ENCODE measurements at places on chromosomes 11 and 22.

DNA sequence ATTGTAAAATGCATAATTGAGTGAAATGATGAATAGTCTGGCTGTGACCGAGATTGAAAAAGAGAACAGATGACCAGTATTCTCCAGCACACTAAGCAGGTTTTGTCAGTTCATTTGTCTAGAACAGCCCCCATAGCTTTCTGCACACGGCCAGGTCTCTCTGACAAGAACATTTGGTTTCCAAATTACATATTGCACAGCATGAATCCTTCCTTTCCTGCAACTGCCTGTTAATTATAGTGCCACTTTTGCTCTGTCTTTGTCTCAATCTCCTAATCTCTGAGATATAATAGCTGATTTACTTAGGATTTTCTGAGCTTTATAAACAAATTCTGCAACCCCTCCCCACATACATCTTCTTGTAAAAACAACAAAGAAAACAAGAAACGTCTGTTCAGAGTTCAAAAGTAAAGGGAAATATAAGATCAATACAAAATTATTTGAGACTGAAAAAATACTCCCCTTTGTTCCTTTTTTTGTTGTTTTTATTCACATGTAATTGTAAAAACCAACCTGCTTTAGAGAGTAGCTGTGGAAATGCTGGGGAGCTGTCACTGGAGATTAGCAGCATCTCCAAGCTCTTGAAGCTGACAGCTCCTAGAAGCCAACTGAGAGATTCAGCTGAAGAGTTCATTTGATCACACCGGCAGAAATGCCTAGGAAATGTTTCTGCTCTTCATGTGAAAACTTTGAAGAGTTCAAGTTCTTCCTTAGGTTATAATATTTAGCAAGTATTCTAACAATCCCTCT lies 998.1 kb downstream of the DLG2 start:
- no peak for DNase-seq

- DNase-seq: no peak
Measured at GRCh38 chr11:82969811-82970210, 68.3 kb downstream of the DDIAS start.

DNA sequence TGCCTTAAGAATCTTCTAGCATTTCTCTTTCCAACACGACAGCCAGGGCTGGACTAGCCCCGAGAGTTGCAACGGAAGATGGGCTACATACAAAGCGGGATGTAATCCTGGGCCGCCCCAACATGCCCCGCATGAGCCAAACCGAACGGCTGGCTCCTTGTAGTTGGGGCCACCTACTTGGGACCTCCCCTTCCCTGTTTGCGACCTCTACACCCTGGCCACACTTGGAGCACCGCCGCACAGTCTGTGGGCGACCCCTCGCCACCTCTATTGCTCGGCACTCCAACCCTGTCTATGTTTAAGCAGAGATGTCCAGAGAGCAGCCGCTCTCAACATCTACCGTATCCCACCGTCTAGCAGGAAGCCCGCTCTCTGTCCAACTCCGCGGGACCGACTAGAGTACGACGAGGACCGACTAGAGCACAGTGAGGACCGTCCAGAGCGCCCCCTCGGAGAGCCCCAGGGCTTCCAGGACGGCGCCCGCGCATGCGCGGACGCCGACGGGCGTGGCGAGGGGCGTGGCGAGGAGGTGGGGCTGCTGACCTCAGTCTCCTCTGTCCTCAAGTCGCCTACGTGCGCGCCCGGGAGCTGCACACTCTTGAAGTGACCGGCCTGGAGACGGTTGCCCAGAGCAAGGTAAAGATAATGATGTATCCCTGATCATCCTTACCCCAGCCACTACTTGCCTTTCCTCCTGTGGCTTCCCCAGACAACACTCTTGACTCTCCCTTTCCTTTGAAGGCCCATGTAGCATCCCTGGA lies 32.3 kb downstream of the NEAT1 start:
- peak; percentile 76 for DNase-seq

DNA sequence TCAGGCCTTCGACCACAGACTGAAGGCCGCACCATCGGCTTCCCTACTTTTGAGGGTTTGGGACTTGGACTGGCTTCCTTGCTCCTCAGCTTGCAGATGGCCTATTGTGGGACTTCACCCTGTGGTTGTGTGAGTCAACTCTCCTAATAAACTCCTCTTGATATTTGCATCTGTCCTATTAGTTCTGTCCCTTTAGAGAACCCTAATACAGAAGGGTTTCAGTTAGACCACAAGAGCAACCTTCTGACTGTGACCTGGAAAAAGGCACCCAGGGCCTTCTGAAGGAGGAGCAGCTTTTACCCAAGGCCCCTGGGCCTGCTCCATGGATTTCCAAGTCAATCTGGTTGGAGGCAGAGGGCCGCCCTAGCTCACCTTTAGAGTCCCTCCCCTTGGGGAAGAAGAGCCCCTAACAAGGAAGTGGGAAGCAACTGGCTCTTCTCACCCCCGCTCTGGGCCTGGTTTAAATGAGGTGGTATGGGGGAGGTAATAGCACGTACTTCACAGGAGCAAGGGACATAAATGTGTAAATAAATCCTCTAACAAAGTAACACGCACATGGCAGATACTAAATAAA lies 11.2 kb upstream of the CHST1 start:
- DNase-seq: no peak

DNA sequence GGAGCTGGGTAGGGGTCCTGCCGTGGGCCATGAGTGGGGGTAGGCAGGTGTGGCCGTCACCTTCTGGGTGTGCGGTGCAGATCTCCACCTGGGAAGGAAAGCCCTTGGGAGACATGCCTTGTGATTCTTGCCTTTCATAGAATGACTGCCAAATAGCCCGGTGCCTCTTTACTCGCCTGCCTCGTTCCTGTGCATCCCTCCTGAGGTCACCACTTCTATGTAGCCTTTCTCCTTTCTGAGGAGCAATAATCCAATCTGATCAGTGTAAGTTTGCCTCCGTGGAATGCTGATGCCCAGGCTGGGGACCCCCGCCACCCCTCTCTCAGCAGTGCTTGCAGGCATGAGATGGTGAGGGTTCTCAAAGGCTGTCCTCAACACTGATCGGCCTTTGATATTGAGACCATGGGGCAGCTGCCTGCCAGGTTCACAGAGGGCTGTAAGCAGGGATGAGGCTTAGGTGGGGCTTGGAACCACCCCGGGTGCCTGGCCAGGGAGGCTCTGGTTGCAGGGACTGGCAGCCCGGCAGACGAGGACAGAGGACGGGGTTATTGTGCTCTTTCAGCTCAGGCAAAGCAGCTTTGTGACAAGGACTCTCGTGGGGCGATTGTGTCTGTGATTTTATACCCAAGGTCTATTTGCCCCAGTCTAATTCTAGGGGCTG lies 86.1 kb upstream of the WNT7B start:
- DNase-seq: no peak

Measured in stimulated activated CD8-positive, alpha-beta memory T cell treated with anti-CD3 and anti-CD28 coated beads, Interleukin-7, amount 100 ng/mL, for 1 hour (primary cell).